ENCODE measurements at places on chromosomes 13 and 19.
A peak's percentile ranks its signal among the peaks of the same experiment; 100 is the strongest.

GRCh38 chr19:45990113-45990728 is 5.0 kb upstream of the CCDC61 start:
- DNase-seq: no peak

- no peak for DNase-seq
Observed at GRCh38 chr19:37981785-37982475, 74.9 kb downstream of the SIPA1L3 start.

DNA sequence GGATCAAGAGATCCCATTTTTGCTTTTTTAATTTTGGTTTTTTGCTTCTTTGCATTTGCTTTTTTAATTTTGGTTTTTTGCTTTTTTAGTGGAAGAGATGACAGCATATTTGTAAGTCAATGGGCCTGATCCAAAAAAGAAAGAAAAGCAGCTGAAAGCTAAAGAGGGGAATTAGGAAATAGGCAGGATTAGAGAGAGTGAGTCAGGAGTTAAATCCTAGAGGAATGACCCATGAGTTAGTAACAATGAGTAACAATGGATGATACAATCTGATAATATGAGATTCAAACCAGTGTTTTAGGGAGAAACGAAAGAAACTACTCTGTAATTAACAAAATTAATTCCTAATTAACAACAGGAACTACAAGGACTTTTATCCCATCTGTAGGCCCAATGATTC is 111.2 kb upstream of the SGCG start:
- DNase-seq: no peak

DNA sequence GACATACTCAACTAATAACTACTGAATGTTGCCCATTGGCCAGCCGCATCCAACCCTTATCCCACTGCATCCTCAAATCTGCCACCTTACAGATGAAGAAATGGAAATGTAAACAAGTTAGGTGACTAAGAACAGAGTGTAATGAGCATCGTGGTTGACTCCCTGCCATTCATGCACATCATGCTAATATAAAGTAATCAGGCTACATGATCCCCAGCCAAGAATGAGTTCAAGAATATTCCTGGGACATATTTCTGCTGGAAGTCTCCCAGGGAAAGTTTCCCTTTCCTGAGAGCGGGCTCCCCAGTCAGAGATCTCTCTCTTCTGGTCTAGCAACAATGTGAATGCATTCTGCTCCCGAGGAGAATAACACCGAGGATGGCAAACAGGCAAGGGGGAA is 55.9 kb upstream of the SERP2 start:
- DNase-seq: no peak

- no peak for DNase-seq
Observed at GRCh38 chr19:55495646-55496349, 7.6 kb downstream of the SSC5D start.

DNA sequence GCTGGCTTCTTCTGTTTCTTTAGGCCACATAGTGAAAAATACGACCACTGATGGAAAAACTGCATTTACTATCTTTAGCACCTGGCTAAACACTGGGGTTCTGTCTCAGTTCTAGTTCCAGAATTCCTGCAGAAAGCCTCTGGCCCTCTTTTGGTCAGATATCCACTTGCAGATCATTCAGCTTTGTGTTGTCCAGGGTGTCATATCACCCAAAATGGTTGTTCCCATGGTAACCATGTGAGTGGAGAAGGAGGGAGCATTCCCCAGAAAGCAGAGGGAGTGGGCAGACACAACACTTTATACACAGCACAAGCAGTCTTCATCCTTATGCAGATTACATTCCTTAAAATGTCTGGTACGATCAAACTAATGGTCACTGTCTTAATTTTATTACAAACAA is 73.5 kb downstream of the CAB39L start:
- no peak for DNase-seq

DNA sequence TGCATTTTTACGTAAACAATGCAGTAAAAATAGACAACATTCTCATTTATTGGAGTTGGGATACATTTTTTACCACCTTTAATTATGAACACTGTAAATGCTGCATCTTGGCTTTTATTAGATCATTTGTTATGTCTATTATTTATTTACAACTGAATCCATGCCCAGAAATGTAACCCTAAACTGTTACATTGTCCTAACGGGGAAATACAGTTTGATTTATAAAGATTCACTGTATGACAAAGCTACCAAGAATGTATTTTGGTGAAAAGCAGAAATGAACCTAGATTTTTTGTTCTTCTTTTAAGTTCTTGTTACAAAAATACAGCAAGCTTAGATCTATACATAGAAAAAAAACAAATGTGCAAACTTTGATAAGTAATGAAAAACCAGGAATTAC is 1.1 kb downstream of the METTL21C start:
- no peak for DNase-seq

- DNase-seq: no peak
Observed at GRCh38 chr19:57302020-57302465, 18.2 kb upstream of the ZNF543 start.

DNA sequence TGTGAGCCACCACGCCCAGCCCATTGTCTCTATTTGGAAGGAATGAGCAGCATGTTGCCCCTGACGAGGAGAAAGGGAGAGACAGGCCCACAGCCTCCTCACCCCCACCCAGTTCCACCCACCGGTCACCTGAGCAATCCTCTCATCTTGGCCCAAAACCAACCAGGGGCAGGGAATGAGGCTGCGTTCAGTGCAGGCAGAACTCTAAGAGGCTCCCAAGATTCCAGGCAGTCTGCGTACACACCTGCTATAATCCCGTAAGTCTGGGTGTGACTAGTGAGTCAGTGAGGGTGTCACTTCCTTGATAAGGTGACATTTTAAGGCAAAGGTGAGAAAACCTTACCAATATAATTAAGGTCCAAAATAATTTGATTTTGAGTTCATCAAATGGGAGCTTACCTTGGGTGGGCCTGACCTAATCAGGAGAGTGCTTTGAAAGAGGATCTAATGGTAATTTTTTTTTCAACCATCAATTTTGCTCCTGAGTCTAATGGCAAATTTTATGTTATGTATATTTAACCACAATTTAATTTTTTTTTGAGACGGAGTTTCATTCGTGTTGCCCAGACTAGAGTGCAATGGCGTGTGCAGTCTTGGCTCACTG is 26.9 kb upstream of the KLF2 start:
- no peak for DNase-seq

- DNase-seq: no peak
Observed at GRCh38 chr19:19429361-19429760, 23.9 kb downstream of the GATAD2A start.

DNA sequence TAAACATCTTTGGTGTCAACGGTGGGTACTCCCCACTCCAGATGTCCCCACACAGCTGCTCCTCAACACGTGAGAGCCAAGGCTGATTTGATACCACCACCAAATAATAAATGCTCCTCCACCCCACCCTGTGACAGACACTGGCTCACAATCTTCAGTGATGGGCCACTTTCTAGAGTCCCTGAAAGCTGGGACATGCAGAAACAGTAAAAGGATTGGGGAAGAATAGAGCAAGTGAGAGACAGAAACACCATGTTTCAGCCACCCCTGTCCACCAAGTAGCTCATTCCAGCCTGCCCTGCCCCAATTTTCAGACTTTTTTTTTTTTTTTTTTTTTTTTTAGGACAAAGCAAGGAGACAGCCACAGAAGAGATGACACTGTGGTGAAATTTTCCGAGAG is 1.6 kb downstream of the SLC46A3 start:
- DNase-seq: no peak

DNA sequence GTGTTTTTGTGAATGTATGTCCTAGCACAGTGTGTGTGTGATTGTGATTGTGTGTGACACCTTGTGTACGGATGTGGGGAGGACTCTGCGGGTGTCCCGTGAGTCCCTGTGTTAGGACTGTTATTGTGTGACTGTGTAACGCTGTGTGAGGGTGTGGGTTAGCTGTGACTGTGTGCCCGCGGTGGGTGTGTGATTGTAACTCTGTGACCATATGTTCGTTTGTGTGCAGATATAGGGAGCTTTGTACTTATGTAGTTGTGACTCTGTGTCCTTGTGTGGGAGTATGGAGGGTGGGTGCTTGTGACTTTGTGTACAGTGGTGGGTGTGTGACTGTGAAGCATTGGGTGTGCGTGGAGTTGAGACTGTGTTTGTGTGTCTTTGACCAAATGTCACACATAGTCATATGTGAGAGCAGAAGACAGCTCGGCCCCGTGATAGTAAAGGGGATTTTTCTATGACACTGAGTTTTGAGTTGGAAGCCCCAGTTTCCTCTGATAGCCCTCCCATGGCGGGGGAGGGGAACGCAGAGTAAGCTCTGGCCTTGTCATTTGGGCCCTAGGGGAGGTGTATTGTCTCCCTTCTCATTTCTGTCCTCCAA is 949 bp upstream of the ZNF260 start:
- peak; percentile 2 for DNase-seq

- no peak for DNase-seq
Observed at GRCh38 chr13:22848539-22849052, 332.2 kb upstream of the SGCG start.

DNA sequence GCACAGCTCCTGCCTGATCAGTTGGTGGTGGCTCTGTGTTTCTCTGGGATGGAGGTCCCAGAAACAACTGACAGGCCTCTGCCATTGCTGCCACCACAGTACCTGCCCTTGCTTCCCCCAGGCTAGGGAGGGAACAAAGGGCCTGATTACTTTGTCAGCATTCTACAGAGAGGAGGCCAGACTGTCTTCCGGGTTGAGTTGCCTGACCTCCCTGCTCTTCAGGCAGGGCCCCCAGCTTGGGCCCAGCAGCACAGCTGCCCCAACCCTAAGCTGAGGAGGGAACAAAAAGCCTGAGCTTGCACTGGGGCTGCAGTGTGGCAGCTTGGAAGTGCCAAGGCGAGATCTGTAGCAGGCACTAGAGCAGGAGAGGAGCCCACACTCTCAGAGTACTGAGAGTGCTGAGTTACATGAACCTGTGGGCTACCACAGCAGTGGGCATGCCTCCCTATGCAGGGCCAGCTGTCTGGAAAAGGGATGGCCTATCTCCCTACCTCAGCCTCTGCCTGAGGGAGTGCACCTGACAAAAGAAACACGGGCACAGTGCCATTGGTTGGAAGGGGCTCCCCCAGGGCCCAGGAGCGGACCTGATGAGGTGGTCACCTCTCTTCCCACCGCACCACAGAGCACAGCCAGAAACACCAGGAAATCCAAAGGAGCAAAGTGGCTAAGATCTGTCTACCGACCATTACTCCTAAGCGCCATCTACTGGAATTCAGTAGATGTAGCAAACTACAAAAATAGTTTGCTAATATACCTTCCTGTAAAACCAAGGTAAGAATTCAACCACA is 24.4 kb downstream of the SLC25A15 start:
- DNase-seq: peak; percentile 32

DNA sequence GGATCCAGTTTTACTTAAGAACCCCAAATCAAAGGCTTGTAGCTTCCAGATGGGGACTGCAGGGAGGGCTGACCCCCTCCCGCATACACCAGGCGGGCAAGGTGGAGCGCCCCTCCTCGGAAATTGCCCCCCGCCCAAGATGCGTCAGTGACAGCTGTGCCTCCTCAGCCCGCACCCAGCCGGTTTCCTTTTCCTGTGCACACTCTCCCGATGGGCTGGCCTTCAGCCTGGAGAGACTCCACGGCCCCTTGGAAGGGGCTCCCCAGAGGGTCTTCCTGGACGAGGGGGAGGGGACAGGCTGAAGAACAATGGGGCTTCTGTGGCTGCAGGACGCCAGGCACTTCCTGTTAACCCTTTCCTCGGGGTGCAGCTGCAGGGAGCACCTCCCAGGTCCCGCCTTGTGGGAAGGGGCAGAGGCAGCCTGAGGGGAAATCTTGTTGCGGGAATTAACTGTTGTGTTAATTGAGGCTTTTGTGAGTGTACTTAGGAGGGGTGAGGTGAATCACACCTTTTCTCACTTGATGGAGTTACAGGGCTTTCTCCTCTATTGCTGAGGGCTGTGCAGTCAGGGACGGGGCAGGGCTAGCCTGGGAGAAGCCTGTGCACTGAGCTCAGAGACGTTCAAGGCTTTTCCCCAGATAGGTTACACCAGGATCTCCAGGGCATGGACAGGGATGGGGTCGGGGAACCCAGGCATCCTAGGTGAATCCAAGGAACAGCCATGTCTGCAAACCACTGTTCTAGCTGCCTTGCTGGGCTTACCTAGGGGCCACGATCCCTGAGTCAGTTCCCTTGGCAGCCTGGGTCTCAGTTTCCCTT is 14.3 kb downstream of the IER2 start:
- peak; percentile 45 for DNase-seq

- no peak for DNase-seq
Observed at GRCh38 chr13:30529085-30529834, 63.5 kb upstream of the HMGB1 start.

DNA sequence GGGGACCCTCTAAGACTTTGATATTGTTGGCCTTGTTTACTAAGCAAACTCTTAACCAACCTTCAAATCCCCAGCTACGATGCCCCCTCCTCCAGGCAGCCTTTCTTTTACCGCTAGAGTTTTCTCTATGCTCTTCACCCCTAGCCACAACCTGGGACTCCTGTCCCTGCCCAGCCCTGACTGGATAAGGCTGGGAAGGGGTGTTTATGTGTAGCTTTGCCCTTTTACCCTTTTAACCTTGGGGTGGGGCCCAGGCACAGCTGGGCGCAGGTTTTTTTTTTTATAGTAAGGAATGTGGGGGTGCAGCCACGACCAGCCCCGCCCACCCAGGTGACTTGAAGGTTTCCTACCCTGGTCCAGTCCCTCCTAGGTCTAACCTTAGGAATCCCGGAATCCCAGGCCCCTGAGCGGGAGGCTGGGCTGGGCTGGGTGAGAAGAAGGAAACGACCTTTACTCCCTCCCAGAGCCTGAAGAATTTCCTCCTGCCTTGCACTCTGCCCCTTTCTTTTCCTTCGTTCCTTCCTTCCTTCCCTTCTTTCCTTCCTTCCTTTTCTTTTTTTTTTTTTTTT is 12.2 kb downstream of the TJP3 start:
- DNase-seq: no peak

DNA sequence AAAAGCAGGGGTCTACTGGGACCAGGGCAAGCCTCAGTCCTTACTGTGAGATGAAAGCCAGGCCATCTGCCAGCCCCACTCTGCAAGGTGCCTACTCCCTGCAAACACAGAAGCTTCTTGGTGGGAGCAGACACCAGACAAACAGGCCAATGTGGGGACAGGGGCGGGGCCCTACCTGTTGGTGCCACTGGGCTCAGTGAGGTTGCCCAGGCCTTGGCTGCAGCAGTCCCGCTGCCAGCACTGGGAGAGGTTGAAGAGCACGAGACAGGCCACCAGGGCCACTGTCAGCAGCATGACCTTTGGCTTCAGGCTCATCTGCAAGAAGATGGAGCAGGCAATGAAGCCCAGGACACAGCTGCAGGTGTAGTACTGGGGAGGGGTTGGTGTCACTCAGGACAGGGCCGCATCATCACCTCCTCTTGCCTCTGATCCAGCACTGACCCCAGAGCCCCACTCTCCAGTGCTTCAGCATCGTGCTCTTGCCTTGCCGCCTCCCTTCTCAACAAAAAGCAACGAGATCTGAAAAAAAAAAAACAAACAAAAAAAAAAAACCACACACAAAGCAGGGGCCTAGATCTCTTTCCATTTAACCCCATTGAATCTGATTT is 72.6 kb downstream of the NBEA start:
- DNase-seq: no peak

DNA sequence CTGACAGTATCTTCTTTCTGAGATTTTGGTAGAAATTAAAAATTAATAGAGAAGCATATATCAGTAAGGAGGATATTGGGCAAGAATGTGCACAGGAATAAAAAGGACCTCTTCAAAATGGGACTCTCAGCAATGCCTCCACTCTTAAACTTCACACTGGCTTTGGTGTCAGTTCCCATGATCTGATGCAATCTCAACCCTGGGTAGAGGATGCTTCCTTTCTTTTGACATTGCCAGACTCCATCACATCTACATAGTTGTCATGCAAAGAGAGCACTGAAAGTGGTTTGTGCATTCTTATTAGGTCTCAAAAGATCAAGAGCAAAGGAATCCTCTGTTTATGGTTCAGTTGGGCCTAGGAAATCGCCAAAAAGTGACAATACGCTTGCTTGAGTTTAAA is 26.3 kb downstream of the STARD13 start:
- DNase-seq: no peak

- DNase-seq: no peak
Observed at GRCh38 chr13:33089311-33089710, 73.1 kb downstream of the KL start.

Measured in CD4-positive, alpha-beta T cell treated with Interleukin-15 for 4 hours (primary cell).